Stimulated activated CD8-positive, alpha-beta memory T cell treated with anti-CD3 and anti-CD28 coated beads, Interleukin-12 subunit alpha, Interleukin-12 subunit beta, amount 100 ng/mL, for 4 hours (primary cell): ENCODE measurements at places on chromosomes 16 and 17.

GRCh38 chr16:12211870-12212690 lies 235.5 kb downstream of the SNX29 start:
- DNase-seq: no peak

GRCh38 chr17:56633681-56634080 lies 40.2 kb downstream of the NOG start:
- DNase-seq: no peak

GRCh38 chr17:67491009-67491680 lies 114.1 kb downstream of the PITPNC1 start:
- no peak for DNase-seq

- no peak for DNase-seq
These were observed 20.7 kb downstream of the GSG1L start for GRCh38 chr16:28042811-28043210.

DNA sequence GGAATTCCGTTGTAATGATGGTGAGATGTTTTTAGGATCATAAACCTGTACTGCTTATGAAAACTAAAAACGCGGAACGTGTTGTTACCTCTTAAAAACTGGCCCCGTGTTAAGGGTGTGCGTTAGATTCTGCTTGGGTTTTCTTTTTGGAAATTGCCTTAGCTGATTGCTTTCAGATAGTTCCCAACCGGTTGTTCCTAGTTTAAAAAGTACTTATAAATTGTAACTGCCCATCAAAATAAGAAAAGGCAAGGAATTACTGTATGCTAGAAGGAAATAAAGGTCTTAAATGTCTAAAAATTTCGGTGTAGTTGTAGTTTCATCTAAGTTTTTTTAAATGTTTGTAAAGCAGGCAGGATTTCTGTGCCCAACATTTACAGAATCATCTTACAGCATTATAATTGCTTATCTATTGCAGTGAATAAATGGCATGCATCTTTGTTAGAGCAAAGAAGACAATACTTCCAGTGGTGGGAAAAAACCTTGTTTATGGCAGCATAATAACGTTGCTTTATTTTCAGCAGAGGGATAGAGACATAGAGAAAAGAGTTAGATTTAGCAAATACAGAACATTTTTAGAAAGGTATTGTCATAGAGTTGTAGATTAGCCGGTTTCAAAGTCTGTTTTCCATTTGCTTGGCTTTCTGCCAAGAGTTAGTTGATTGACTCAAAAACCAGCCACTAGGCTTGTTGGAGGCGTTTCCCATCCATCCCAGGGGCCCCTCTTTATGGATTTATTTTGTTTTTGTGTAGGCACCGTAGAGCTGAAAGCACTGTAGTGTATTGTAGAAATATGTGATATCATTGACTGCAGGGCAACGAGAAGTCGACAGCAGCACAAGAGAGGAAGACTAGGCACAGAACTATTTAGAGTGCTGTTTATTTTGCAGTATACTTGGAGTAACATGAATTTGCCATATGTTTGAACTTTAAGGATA lies 1.7 kb downstream of the PPM1D start:
- DNase-seq: no peak

GRCh38 chr16:57619606-57620334 lies 8.7 kb upstream of the ADGRG1 start:
- no peak for DNase-seq

DNA sequence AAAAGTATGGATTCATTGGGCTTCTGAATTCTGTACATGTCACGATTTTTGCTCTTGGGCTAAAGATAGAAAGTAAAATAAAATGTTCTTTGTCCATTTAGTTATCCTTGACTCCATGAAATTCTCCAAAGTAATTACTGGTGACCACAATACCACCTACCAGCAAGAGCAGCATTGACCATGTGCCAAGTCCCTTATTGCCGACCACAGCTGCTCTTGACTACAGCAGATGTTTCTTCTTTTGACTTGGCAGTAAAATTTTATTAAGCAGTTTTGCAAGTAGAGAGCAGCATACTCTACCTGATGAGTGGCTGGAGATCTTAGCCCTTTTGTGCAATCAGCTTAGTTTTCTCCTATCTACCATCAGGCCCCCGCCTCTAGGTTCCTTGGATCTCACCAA lies 152.2 kb upstream of the TBX2 start:
- DNase-seq: no peak

GRCh38 chr16:67150047-67150832 lies 558 bp downstream of the B3GNT9 start:
- no peak for DNase-seq

GRCh38 chr17:57108671-57109392 lies 23.8 kb downstream of the AKAP1 start:
- DNase-seq: no peak

- DNase-seq: no peak
These were observed 2.8 kb upstream of the TEFM start for GRCh38 chr17:30908717-30909420.

GRCh38 chr16:9225527-9226316 lies 134.3 kb downstream of the HAPSTR1 start:
- DNase-seq: no peak

- no peak for DNase-seq
These were observed 12.0 kb downstream of the LITAFD start for GRCh38 chr16:8893976-8894690.

- no peak for DNase-seq
These were observed 29.3 kb downstream of the DYNLRB2 start for GRCh38 chr16:80570106-80570478.

- no peak for DNase-seq
These were observed 185.3 kb downstream of the CCDC182 start for GRCh38 chr17:57559634-57560318.

DNA sequence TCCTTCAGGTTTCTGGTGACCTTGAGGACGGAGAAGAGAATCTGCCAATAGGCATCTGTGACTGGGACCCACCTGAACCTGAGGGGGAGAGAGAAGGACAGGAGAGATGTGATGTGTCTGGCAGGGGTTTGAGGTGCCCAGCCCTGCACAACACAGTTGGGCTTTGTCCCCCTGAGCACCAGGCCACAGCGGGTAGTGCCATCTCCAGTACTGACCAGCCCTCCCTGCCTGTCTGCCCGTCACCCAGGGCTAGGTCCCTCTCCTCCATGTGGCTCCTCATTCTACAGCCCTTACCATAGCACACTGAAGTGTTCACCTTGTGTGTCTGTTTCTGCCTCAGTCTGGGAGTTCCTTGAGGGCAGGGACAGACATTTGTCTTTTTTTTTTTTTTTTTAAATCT lies 30.8 kb downstream of the NLRP1 start:
- DNase-seq: no peak

DNA sequence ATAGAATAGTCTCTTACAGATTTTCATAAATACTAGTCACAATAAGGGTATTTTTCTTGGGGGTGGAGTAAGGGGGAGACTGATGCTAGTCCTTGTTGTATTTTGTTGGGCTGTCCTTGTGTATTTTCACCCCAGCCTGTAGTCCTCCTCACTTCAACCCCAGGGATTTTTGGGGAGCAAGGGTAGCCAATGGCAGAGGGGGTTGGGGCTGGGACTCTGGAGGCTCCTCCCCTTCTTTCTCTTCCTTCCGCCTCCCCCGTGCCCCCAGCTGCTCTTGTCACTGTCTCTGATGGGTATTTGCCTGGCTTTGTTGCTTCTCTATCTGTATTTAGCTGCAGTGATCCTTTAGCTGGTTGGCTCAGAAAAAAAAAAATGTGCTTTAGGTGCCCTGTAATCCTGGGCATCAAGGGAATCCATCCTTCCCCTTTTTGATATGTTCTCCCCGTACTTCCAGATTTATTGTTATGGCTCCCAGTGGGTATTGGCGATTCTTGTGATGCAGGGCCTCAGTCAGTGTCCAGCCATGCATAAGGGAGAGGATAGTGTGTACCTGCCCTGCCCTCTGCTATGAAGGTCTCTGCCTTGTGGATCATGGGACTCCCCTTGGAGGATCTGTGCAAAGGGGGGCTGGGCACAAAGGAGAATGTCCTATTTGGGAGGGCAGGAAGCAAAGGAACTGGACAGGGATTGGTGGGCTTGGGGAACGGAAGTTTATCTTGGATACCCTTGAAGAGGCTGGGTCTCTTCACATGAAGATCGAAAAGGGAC lies 16.5 kb downstream of the SNF8 start:
- no peak for DNase-seq

DNA sequence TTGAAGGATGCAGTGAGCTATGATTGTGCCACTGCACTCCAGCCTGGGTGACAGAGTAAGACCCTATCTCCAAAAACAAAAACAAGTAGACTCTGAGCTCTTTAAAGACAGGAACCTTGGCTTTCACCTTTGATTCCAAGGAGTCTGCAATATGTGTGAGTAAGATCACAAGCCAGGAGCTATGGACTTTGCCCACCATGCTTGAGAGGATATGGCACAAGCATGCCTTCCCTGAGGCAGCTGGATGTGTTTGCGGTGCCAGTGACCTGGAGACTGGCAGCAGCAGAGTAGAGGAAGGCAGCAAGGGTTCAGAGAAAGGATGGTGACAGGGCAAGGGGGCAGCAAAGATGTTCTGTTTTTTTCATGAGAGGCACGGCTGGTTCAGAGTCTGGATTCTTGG lies 14.5 kb upstream of the PRKCA start:
- no peak for DNase-seq

- DNase-seq: peak; percentile 78
These were observed 9.4 kb downstream of the RPL19 start for GRCh38 chr17:39209317-39210092.

- DNase-seq: no peak
These were observed 44.6 kb downstream of the VPS35L start for GRCh38 chr16:19599968-19600716.

DNA sequence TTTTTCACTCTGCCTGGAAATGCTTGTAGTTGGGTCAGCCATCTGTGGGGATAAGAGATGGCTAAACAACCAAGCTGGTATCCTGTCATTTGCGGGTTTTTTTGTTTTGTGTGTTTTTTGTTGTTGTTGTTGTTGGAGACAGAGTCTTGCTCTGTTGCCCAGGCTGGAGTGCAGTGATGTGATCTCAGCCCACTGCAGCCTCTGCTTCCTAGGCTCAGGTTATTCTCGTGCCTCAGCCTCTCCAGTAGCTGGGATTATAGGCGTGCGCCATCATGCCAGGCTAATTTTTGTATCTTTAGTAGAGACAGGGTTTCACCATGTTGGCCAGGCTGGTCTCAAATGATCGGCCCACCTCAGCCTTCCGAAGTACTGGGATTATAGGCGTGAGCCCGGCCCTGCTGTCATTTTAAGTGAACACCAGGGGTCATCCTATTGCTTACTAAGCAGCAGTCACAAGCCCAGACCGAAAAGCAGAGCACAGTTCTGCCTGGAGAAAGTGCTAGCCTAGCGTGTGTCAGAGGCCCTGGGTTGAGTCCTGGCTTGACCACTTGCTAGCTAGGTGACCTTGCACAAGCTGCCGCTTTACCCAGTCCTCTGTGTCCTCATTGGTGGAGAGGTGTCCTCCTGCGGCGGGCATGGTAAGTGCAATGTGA lies 4.6 kb downstream of the SMCR8 start:
- DNase-seq: no peak

DNA sequence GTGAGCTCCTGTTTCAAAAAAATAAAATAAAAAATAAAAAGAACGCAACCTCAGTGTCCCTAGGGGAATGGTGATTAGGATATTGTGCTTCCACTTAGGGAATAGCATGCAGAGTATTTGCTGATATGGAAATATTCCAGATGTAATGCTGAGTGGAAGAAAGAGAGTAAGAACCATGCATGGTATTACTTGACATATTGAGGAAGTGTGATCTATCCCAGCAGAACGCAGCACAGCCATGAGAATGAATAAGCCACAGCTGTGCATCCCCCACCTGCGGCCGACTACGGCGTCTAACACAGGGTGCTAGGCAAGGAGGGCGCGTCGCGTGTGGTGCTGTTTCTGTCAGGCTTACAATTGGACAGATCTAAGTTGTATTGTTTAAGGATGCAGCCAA lies 49.5 kb downstream of the FOXK2 start:
- no peak for DNase-seq

DNA sequence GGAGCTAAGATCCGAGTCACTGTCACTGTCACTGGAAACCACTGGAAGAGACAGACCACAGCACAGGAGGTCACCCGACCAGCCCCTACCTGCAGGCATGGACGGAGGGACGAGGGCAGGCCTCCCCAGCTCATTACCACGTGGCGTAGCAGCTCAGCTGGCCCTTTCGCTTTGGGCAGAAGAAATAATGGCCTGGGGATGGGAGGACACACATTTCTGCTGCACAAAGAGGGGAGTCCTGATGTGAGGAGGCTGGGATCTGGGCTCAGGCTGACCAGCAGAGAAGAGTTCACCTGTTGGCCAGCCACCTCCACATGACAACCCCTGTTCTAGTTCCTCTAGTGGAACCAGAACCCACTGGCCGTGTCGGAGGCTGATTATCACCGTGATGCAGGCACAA lies 38.2 kb upstream of the DOC2B start:
- no peak for DNase-seq

- no peak for DNase-seq
These were observed 118.6 kb upstream of the TNRC6C start for GRCh38 chr17:77839698-77840512.

GRCh38 chr17:3582915-3583314 lies 25.3 kb upstream of the TRPV3 start:
- DNase-seq: no peak

- no peak for DNase-seq
These were observed 156.3 kb upstream of the SOX9 start for GRCh38 chr17:71964559-71964958.

DNA sequence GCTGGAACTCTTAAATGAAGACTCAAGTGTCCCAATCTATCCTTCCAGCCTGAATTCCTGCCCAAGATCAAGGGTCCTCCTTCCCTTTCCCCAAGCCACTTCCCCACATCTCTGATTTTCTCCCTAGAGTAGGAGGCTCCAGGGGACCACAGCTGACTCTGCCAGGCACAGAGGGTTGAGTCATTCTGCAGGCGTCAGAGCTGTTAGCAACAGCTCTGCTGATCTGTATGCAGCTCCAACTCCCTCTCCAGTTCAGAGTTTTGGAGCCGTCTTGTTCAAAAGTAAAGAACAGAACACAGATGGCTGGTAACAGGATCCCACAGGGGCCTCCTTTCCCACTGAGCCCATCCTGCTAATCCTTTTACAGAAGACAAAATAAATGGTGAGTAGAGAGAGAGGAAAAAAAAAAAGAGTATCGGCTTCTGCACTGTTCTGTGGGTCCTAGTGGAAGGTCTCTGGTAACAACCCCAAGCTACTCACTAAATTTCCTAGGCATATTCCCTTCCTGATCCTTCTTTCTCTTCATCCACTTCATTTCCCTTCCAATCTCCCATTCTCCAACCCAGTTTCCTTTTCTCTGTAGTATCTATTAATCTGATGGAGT lies 13.4 kb upstream of the TAOK1 start:
- DNase-seq: no peak

GRCh38 chr16:59552164-59552563 lies 818.0 kb upstream of the GOT2 start:
- DNase-seq: no peak

GRCh38 chr16:54268340-54268739 lies 18.2 kb downstream of the IRX3 start:
- DNase-seq: no peak

- no peak for DNase-seq
These were observed 489.3 kb upstream of the SOX9 start for GRCh38 chr17:71631483-71631882.

DNA sequence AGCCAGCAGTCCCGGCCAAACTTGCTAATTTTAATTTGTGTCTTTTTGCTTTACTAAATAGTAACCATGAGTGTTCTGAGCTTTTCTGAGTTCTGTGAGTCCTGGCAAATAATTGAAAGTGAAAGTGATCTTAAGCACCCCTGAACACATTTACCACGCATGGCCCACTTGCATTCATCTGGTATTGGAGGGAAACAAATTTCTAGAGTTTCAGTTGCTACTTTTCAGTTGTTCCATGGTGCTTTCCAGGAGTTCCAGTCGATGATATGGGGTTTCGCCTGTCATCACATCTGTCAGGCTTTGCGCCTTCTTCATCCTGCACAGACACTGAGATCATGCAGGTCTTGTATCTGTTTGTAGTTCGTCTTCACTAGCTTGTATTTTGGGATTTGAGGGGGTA lies 44.1 kb downstream of the CRLF3 start:
- no peak for DNase-seq
